ENCODE measurements at places on chromosomes 12 and 14.

- no peak for DNase-seq
These were observed 1156.3 kb upstream of the SEL1L start for GRCh38 chr14:82689948-82690347.

GRCh38 chr14:64746298-64747250, 42.4 kb downstream of the PLEKHG3 start:
- DNase-seq: no peak

- peak; percentile 61 for DNase-seq
These were observed 991 bp downstream of the FBXL14 start for GRCh38 chr12:1593174-1594005.

DNA sequence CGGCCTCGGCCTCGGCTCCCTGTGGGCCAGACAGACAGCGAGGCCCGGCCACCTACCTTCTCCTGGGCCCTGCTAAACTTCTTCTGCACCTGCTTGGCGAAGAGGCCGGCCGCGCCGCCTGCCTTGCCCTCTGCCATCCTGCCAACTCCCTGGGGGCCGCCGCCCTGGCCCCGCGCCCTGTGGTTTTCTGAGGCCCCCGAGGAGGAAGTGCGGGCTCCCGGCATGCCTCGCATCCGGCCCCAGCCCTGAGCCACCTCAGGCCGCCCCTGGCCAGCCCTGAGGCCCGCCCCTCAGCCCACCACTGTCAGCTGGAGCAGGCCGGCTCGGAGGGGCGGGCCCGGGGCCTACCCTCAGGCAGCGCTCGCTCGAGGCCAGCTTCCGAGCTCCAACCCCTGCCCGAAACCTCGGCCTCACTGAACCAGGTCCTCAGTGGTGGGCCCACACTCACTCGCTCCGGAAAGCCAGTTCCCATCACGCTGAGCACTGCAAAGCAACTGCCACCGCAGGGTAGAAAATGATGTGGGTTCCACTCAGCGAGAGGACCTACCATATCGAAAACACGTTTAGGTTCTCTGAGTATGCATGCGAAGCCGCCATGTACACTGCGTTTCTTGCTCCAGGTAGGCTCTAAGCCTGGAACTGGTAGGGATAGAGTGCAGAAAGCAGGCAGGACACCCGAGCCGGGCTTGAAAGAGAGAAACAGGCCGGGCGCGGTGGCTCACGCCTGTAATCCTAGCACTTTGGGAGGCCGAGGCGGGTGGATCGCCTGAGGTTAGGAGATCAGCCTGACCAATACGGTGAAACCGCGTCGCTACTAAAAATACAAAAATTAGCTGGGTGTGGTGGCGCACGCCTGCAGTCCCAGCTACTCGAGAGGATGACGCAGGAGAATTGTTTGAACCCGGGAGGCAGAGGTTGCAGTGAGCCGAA, at the start of gene BIN2:
Gene BIN2, minus strand, starts transcription at position 209 of the 930 bp plus-strand sequence. Its CDS starts 72 bp downstream, at position 137.
- DNase-seq: peak; percentile 87

DNA sequence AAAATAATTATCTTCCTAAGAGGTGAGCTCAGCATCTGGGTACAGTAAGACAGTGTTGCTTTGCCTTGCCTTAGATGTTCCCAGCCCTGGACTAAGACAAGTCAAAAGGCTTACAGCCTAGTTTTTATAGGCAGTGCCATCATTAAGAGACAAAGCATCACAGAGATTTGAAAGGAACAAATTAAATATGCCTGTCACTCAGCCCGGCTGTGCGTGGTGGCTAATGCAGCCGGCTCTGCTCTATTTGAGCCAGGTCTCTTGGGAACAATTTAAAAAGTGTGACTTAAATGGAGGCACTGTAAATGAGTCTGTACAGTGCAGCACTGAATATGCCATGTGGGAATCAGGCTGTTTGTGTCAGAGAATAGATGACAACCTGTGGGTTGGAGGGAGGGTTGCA, 1687.4 kb upstream of the FLRT2 start:
- no peak for DNase-seq

DNA sequence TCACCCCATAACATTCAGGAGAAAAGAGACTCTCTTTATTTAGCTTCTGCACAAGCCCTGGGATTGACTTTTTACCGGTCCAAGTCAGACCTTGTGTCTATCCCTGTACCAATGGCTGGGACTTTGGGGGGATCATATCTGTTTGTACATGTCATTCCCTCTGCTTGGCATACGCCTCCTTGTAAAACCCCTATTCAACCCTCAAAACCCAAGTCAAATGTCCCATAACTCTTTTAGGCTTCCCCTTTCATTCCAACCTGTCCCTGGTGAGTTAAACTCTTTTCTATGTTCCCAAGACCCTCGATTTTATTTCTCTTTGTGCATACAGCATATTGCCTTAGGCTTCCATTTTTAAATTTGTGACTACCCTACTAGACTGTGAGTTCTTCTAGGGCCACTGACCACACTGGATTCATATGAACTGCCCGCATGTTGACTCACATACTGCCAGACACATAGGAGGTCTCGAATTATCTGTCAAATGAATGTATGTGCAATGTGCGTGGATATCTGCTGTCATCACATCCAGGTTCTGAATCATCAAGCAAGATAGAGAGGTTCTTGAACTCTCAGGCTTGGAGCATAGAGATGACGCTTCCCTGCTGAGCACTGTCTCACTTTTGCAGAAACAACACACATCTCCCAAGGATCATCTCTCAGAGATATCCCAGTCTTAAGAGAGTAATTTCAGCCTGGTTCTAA, 548.6 kb upstream of the TBX3 start:
- no peak for DNase-seq

DNA sequence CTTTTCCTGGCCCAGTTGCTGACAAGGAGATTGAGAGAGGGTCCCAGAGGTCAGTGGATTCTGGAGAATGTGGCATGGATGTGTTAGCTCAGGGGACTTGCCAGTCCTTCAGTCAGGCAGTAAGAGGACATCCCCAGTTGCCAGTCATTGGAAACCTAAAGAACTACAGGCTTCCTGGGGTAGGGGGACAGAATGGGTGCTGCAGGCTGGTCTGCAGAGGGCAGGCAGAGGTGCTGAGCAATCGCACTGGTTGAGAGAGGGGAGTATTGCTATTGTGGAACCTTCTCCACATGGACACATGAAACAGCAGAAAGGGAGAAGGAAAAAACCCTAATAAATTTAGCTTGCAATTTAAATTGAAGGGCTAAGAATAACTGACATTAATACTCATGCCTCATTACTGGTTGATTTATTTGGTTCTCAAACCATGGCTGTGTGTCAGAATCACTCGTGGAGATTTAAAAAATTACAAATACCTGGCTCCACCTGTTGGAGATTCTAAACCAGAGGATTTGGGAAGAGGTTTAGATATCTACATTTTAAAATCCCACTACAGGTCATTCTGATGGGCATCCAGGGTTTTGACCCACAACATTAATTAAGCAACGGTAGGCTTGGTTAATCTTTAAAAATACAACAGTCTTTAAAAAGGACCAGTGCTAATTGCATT, 71.2 kb upstream of the SLC38A2 start:
- no peak for DNase-seq

- peak; percentile 64 for DNase-seq
These were observed 8.5 kb upstream of the LTBP2 start for GRCh38 chr14:74620497-74620921.

GRCh38 chr14:48384821-48385220, 709.4 kb upstream of the MDGA2 start:
- no peak for DNase-seq

- DNase-seq: no peak
These were observed 2.2 kb upstream of the PXN start for GRCh38 chr12:120267736-120268135.

DNA sequence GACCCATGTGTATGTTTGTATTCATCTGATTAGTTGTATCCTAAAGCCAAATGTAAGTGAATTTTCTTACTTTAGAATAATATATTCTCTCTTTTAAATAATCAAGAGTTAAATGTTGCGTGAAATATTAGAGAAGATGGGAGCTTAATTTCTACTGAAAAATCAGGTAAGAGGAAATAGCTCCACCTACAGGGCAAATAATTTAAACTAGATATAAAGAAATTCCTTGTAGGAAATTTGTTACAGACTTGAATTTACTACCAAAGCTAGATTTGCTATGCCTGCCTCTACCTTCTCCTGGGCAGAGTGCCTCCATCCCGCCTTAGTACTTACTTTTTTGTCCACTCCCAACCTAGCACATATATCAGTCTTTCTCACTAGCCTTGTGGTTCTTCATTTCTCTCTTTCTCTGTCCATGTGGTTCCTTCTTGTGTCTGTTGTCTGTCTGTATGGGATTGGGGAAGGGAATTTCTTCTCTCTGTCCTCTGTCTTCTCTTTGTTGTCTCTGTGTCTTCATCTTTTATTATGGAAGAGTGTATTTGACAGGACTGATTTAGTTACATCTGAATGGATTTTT, 44.7 kb downstream of the PALS1 start:
- no peak for DNase-seq

DNA sequence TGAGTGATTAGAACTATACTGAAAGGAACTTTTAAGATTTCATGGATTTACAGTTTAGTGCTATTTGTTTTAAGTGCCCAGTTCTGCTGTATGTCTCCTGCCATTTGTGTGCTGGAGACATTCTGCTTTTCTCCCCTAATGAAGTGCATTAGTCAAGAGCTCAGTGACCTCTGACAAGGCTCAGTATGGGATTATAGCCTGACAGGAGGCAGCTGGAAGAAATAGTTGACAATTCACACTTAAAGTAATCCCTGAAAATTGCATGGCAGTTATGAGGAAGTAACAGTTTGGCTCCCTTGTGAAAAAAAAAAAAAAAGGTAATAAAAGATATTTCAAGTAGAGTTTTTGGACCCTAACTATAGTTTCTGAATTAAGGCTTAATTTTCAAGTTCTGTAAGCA, 70.3 kb downstream of the ALX1 start:
- DNase-seq: no peak

- DNase-seq: no peak
These were observed 212.3 kb upstream of the FOXN3 start for GRCh38 chr14:89629383-89629782.

GRCh38 chr12:26029736-26030022, 71.2 kb downstream of the RASSF8 start:
- no peak for DNase-seq

- no peak for DNase-seq
These were observed 104.3 kb upstream of the MAX start for GRCh38 chr14:65206448-65207096.

DNA sequence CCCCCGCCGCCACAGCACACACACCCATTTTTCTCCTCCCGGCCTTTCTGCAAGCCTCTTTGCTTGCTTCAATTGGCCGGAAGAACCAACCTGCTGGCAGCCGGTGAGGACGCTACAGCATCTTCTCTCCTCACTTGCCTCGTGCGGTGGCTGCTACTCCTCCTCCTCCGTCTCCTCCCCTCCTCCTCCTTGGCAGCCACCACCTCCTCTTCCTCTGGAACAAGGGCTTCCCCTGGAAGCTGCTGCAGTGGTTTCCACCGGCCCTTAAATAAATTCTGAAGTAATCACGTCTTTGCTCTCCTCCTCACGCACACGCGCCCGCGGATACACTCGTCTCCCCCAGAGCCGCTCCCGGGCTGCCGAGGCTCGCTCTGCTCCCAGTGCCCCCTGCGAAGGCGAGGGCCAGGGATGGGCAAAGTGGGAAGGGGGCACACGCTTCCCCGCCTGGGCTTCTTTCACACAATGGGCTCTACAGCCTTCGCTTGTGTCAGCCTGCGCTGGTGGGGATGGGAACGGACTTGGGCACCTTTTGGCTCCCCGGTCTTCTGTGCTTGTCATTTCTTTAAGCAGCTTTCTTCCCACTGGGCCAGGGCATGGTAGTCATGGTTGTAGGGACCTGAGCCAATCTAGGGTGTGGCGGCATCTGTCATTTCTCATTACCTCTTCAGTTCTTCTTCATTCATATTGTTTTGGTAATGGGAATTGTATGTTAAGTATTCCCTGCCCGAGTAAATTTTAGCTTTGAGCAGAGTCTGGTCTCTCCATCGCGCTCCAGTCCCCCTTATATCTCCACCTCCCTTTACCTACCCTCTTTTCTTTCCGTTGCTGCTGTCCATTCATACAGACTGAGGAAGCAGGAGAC, at the start of gene PPFIA2:
Gene PPFIA2, minus strand, starts transcription at position 161 of the 862 bp plus-strand sequence.
- peak; percentile 24 for DNase-seq

DNA sequence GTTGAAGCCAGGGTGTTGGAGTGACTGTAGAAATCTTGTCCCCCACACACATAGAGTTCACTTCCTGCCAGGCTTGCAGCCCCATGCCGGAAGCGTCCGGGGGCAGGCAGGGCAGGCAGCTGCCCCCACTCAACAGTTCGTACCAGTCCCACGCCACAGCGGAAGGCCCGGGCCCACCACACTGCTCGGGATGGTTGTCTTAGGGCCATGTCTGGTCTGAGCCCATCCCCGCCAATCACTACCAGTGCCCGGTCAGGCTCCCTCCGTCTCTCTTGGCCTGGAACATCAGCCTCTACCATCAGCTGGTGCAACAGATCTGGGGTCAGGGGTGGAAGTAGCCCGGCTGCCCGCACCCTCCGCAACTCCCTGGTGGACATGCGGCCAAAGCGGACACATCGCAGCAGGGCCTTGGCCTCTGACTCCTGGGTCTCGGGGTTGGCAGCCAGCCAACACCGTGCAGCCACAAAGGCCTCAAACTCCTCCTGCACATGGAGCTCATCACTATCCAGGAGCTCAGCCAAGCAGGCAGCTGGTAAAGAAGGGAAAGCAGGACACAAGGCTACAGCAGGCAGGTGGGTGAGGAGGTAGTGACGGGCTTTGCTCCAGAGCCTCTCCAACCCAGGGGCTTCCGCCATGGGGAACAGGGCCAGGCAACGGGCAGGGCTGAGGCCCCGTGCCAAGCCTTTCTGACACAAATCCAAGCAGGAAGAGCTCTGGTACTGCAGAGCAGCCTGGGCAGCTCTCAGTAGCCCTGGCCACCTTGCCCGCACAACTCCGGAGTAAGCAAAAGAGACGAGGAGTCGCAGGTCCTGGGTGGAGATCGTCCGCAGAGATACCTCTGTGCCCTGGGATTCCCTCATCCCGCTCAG, 5.9 kb downstream of the KLHL33 start:
- DNase-seq: no peak

DNA sequence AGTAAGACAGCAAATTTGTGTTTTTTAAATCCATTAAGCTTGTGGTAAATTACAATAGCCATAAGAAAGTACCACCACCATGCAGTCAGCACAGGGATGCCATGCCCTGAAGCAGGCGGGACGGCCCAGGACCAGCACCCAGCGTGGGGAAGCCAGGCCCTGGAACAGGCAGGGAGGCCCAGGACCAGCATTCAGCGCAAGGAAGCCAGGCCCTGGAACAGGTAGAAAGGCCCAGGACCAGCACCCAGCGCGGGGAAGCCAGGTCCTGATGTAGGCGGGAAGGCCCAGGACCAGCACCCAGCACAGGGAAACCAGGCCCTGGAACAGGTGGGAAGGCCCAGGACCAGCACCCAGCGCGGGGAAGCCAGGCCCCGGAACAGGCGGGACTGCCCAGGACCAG, 13.2 kb downstream of the CHFR start:
- no peak for DNase-seq

DNA sequence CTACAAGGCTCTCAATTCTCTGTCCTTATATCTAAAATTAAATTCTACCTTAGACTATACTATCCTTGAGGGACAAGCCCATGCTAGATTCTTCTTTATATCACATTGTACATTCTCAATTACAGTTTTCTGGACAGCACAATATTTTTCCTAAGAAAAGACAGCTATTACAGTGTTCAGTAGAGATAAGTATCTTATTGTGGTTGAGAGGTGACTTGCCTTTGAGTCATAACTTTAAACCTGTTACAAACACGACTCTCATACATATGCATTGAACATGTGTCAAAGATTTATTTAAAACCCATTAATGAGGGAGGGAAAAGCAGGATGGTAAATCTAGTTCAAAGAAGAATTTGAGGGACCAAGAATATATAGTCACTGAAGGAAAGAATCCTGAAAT, 61.1 kb downstream of the TPH2 start:
- DNase-seq: no peak
